ENCODE measurements at places on chromosomes 1 and 21.

GRCh38 chr1:178928976-178929375 is 58.1 kb upstream of the ANGPTL1 start:
- DNase-seq, result no peak

DNA sequence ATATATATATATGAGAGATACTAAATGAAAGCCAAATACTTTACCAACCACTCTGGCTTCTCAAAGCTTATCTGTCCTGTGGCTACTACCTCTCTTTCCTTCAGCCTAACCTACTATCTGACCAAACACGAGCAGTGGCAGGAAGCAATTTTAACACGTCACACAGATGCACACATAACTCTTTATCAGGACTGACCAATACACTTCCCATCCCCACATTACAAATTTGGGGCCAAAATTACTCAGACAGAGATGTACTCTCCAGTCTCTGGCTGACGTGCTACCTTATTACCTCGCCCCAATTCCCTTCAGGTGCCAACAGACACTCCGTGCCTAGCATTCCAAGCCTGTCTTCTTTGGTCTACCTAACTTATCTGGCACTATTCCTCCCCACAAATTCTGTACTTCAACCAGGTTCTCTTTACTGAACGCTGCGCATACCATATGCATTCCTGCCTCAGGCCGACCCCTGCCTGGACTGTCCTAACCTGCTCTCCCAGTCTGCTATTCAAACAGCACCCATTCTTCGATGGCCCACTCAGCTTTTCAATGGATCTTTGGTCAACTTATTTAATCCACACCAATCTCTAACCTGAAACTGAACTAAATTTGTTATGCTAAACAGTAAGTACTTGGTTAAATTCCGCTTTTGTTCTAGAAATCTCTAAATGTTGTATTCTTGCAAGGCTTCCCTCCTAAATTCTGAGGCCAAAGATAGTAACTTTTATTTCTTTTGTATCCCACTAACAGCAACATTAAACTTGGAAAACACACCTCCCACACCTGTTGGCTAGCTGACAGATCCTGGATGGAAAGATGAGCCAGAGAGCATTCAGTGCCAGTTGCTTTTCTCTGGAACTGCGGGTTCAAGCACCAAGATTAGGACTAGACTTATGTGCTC is 27.9 kb downstream of the RERE start:
- no peak for DNase-seq

DNA sequence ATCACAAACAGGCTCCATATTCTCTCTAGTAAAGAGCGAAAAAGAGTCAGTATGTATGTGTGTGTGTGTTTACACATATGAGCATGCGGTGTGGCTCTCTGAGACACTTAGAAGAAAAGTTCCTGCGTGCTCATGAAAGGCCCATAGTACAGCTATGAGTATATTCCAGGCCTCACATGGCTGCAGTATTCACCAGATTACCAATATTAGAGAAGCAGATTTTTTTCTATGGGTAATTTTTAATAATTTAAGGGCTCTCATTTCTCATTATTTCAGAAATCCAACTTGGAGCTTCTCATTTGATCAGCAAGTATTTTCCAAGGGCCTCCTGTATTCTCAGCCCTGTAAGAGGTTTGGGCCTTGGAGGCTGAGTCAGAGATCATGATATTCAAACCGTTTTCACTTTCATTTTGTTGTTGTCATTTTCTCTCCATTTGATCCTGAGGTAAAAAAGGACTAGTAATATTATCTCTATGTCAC is 232.9 kb upstream of the SGIP1 start:
- no peak for DNase-seq

DNA sequence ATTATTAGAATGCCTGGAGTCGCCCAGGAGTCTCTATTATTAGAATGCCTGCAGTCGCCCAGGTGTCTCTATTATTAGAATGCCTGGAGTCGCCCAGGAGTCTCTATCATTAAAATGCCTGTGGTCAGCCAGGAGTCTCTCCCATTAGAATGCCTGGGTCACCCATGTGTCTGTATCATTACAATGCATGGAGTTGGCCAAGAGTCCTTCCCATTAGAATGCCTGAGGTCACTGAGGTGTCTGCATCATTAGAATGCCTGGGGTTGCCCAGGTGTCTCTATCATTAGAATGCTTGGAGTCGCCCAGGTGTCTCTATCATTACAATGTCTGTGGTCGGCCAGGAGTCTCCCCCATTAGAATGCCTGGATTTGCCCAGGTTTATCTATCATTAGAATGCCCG is 66.9 kb downstream of the RNF187 start:
- no peak for DNase-seq

DNA sequence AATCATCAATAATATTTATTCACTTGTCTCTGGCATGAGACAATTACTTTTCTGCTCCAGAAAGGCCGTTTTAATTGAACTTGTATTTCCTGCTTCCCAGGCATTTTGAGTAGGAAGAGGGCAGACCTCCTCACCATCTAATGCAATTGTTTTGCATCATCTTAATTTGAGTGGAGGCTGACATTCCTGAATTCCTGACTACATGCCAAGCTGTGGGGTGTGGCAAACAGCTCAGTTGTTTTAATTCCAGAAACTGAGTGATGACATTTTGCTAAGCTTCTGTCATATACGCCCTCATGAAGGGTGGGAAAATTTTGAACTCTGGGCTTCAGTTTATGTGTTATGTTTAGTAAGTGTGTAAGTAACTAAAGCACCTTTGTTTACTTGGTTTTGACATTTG is 125.4 kb upstream of the USP25 start:
- no peak for DNase-seq

- no peak for DNase-seq
Observed at GRCh38 chr1:7617826-7618225, 153.3 kb upstream of the VAMP3 start.

DNA sequence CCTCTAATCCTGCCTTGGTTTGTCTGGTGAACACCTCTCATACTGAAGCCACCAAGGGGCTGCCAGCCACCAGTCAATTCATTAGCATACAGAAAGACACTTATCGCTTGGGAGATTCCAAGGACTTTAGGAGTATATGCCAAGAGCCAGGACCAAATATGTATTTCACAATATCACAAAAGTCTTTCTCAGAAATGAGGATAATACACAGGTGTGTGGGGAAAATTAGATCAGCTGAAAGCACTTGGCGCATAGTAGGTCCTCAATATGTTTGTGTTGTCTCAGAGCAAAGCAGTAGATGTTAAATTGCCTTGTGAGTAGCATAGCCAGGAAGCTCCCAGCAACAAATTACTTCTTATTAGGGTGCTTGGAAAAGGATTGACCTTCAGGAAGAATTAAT is 34.1 kb downstream of the KIRREL1 start:
- DNase-seq, result no peak

GRCh38 chr1:230867101-230867902 is 1.0 kb downstream of the C1orf198 start:
- no peak for DNase-seq

- no peak for DNase-seq
Observed at GRCh38 chr1:160706526-160707235, 4.9 kb downstream of the CD48 start.

GRCh38 chr1:108703939-108704338 is 8.8 kb upstream of the FNDC7 start:
- no peak for DNase-seq

GRCh38 chr1:19846338-19846737 is 31.3 kb upstream of the RNF186 start:
- no peak for DNase-seq

DNA sequence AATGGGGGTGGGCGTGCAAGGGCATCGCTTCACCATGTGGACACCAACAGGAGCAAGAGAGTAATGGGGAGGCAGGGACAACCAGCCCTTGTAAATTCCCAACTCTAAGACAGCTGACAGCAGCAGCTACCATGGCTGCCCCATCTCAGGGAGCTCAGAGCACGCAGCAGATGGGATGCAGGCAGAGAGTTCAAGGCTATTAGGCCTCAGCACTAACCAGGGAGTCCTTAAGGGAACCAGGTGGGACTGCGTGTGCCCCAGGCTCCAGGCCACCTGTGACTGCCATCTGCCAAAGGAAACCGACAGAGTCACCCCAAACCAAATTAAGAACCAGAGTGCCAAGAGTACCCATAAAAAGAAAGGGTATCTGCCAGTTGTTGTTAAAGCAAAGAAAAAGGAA is 33.7 kb upstream of the PRDM2 start:
- DNase-seq, result no peak

DNA sequence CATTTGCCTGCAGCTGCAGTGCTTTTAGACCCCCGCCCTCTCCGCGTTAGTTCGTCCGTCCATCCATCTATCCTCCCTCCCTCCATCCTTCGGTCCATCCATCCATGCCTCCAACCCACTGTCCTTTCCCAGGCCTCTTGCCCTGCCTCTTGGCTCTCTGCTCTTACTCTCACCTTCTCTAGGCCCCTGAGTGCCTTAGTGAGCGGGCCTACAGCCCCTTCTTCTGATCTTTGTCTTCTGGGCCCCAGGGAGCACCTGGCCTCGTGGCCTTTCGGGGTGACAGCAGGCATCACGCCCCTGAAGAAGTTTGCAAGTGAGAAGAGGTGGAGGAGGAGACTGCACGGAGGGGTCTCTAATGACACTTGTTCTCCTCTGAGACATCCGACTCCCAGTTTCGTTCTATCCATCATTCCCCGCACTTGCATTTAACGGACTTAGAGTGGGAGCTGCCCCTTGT is 842 bp downstream of the ATXN7L2 start:
- DNase-seq, result no peak

DNA sequence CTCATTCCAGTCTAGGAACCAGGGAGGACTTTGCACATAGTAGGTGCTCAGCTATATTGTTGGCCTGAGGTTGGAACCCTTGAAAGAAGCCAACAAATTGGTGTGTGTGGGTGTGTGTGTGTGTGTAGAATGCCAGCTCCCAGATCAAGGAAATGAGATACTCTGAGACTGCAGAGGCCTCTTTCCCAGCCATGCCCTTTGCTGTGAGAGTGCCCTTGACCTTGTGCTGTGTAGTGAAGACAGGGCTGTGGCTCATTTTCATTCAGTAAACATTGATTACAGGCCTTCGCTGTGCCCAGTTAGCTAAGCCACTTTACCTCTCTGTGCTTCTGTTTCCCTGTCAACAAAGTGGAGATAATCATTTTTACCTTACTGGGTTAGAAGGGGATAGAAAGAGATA is 3.2 kb downstream of the CYP4B1 start:
- DNase-seq, result no peak

GRCh38 chr1:59012378-59012777 is 228.5 kb upstream of the JUN start:
- DNase-seq, result no peak

DNA sequence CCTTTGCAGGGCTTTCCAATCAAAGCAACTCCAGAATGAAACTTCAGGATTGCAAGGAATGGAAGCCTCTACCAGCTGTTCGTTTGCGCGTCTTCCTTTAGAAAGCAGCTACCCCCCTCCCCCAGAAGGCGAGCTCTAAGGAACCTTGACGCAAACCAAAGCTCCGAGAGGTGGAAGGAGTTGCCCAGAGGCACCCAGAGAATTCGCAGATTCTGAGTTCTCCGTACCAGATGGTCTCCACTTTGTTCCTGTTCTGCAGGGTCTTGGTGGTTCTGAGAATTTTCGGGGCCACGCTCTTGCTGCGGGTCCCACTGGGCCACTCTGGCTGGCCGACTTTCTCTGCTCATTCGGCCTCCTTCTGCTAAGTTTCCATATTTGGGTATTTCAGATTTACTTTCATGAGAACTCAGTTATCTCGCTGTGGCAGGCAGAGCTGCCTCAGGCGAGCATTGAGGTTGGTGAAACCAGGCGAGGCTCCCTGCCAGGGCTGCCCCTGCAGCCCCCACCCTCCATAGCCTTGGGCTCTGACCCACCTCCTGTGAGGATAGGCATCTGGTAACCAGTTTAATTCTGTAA is 801 bp downstream of the TRAF5 start:
- DNase-seq, result peak; percentile 40

DNA sequence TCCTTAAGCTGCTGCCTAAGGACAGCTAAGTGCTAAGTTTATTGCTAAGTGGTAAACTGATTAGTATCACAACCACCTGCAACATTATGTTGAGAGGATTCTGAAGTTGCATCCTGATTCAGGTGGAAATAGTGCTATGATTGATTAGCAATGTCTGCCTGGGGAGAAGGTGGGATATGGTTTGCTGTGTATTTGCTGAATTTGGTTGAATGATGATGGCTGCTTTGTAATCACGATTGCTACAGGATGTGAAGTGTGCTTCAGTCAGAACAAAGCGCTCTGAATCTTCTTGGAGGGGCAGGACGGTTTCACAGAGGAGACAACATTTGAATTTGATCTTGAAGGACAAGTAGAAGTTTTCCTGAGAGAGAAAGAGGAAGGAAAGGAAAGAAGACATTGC is 226.0 kb downstream of the ST6GALNAC3 start:
- DNase-seq, result no peak

GRCh38 chr1:31414980-31415370 is 2.0 kb downstream of the SERINC2 start:
- DNase-seq, result no peak

- no peak for DNase-seq
Observed at GRCh38 chr1:243470502-243470901, 214.7 kb downstream of the SDCCAG8 start.

- DNase-seq, result no peak
Observed at GRCh38 chr1:173175514-173176145, 31.5 kb downstream of the TNFSF4 start.

- DNase-seq, result no peak
Observed at GRCh38 chr1:178057141-178057765, 36.7 kb upstream of the RASAL2 start.

- DNase-seq, result no peak
Observed at GRCh38 chr1:55359611-55360010, 144.4 kb upstream of the USP24 start.

DNA sequence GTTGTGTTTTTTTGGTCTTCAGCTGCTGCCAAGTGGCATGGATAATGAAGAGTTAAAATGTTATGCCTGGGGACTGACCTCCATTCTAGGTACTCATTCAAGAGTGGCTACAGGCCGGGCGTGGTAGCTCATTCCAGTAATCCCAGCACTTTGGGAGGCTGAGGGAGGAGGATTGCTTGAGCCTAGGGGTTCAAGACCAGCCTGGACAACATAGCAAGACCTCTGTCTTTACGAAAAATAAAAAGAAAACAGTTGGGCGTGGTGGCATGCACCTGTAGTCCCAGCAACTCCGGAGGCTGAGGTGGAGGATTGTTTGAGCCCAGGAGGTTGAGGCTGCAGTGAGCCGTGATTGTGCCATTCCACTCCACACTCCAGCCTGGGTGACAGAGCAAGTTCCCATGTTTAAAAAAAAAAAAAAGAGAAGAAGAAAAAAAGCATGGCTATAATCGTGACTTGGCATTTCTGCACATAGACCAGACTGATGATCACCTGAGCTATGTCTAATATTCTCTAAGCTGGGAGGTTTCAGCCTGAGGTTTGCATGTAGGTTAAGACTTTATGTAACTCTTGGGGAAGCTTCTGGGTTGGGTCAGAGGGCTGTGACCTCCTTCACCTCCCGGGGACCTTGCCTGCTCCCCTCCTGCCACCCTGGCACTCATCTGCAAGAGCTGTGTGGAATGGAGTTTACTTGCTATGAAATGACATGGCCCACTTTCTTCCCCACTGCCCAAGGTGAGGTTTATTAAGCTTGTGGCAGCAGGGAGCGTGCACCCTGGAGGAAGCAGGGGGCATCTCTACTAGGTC is 51.3 kb downstream of the DHRS3 start:
- DNase-seq, result no peak
